ENCODE measurements at places on chromosomes 2 and 18. TPM values are rescaled to one million over a fixed set of nuclear protein-coding genes. Genes with fewer than 3 reads are reported as not detected.

DNA sequence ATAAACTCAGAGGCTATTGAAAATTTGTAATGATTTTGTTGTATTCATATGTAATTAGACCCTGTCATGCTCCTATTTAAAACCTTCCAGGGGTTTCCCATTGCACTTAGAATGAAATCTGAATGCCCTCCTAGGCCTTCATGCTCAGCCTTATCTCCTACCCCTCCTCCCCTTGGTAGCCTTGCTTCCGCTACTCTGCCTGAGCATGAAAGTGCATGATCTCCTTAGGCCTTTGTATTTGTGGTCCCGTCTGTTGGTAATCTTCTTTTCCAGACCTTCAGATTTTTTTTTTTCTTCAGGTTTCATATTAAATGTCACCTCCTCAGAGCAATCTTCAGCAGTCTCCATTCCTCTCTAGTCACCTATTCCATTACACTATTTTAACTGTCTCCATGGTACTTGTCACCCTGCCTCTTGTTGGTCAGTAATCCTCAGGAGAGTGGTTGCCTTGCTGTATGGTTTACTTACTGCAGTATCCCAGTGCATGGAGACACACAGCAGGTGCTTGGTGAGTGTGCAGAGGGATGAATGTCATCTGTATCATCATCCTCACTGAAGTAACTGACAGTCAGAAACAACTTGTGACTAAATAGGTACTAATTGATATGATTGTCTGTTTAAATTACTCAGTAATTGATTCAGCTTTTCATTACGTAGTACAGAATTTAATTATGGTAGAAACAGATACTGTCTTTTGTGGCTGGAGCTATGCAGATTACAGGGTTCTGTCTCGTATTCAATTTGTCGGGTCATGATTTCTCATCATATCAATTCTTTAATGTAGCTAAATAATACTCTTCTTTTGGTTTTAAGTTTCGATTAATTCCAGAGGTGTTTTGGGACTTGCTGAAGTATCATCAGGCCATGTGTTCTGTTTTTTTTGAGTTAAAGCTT, 63.9 kb downstream of the PHLPP1 start:
- no peak for DNase-seq

- no peak for DNase-seq
Observed at GRCh38 chr2:178819992-178820391, 12.8 kb upstream of the TTN start.

GRCh38 chr2:144605231-144605840, 85.4 kb upstream of the ZEB2 start:
- peak; percentile 52 for DNase-seq

DNA sequence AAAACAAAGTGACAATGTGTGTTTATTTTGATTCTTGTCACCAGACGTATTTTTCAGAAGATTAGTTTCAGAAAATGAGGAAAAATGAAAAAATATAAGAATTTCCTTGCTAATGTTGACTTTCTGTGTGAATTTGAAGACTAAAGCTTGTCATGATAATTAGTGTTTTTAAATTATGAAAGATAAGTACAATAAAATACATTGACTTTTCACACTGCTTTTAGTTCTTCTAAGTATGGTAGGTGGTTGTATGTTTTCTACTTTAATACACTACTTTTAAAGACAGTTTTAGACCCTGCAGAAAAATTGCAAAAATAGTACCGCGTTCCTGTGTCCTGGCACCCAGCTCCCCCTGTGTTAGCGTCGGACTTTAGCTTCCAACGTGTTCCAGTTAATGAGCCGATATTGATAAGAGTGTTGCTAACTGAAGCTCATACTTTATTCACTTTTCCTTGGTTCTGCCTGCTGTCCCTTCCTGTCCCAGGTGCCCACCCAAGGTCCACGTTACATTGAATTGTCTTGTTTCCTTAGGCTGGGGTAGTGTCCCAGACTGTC, 695 bp downstream of the RBFA start:
- DNase-seq: no peak

GRCh38 chr2:1642066-1642861, 102.1 kb downstream of the PXDN start:
- DNase-seq: no peak

DNA sequence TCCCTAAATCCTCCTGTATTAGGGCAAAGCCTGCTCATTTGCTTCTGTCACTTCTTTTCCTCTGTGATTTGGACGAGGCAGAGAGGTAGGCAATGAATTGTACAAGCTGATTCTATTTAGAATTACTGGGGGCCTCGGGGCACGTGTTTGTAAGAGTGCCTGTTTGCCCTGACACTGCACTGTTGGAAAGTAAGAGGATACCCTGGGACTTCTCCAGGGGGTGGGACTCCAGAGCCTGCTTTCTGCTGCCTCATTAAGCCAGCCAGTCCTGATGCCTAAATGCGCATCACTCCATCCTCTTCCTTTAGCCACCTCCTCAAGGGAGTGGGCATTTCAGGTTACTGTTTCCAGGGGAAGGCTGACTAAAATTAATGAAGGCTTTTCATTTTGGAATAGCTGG, 134.3 kb downstream of the TDRD15 start:
- no peak for DNase-seq

DNA sequence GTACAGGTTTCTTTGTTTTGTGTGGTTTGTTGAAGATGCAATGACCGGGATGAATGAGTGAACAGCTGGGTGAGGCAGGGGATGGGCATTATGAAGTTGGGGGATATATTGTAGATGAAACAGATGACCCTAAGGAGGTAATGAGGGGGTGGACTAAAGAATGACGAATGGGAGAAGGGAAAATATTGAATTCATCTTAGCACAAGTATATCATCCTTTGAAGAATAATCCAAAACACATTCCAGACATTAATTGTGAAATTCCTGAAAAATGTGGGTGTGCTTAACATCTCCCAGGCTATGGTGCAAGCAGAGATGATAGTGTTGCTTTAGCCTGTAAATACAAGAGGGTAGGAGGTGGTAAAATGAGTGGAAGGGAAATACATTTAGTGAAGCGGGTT, 5.8 kb downstream of the CRIM1 start:
- no peak for DNase-seq

GRCh38 chr18:8516371-8517250, 92.6 kb upstream of the RAB12 start:
- no peak for DNase-seq

- no peak for DNase-seq
Observed at GRCh38 chr2:111640480-111640879, 243.5 kb downstream of the ANAPC1 start.

- no peak for DNase-seq
Observed at GRCh38 chr2:855177-855576, 95.5 kb upstream of the SNTG2 start.

GRCh38 chr2:21020668-21021288, 23.1 kb downstream of the APOB start:
- DNase-seq: no peak

GRCh38 chr2:88690591-88691338, 708 bp upstream of the RPIA start:
- no peak for DNase-seq

Gene AFF3
- 0.17 TPM for polyA plus RNA-seq

Gene LAMA3
- polyA plus RNA-seq: not detected

Gene TCF4
- 10.7 TPM for polyA plus RNA-seq
